GM23338 (cell line): ENCODE measurements at places on chromosomes 11 and 22.

- DNase-seq = no peak
Measured at GRCh38 chr11:70033711-70034070, 44.4 kb upstream of the ANO1 start.

DNA sequence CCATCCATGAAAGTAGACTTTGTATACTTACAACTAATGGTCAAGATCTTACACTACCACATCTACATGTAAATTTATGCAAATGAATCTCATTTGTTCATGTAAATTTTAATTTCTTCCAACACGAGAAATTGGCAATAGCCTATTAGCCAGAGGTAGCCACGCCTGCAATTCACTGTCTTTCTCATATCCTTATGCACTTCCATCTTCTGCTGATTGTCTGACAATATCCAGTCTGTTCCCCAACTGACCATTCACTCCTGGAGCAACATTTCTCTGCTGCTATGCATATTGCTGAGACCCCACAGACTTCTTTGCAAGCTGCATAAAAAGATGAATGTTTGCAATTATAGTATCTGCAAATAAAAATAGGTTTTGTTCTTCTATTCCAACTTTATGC, 2.5 kb downstream of the NNMT start:
- no peak for DNase-seq

DNA sequence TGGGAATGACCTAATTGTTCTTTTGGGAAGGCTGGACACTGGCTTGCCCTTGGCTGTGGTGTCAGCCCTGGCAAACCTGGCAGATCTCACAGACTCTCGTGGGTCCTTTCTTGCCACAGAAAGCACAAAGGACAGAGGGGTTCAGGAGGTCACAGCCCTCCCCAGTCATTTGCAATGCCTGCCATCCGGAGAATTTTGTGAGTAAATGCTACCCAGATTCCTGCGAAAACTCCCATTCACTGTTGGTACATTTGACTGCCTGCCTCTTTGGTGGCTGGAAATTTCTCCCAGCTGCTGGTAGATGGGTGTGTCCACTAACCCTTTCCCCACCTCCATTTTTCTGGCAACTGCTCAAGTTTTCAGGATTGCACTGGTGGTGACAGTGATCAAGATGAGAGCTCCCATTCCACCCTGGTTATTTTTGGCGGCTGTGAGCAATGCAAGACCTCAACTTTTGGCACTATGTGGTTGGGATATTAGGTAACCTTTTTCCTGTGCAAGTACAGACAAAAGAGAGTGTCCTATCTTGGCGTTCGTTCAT, 155.7 kb downstream of the NAV2 start:
- DNase-seq = peak; percentile 49

DNA sequence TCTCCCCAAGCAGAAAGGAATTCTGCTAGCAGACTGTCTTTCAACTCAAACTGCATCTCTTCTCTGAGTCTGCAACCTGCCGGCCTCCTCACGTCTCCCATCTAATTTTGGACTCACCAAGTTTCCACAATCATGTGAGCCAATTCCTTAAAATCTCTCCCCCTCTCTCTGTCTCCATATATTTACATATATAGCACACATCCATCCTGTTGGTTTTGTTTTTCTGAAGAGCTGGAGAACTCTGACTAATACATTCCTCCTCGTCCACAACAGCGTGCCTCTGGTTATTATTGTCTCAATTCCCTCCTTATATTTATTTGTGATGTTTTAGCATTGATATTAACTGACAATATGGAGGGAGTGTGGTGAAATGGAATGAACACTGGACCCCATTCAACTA, 29.6 kb upstream of the FJX1 start:
- no peak for DNase-seq

DNA sequence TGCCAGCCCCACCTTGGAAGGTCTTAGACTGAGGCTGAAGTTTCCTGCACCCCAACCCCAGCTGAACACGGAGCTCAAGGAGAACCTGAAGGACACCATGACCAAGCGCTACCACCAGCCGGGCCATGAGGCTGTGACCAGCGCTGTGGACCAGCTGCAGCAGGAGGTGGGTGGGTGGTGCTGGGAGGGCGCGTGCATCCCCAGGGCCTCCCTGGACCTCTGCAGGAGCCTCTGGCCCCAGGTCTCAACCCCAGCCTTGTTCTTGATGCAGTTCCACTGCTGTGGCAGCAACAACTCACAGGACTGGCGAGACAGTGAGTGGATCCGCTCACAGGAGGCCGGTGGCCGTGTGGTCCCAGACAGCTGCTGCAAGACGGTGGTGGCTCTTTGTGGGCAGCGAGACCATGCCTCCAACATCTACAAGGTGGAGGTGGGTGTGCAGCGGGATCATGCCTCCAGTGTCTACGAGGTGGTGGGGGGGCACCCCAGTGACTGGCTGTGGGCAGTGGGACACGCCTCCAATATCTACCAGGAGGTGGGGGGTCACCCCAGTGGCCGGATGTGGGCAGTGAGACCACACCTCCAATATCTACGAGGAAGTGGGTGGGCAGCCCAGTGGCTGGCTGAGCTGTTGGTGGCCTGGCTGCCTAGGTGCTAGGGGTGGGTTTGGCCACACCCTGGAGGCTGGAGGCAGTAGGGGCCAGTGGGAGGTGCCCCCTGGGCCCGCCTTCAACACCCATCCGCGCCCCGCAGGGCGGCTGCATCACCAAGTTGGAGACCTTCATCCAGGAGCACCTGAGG, 4.6 kb downstream of the CD151 start:
- no peak for DNase-seq

GRCh38 chr22:40113696-40114095, 64.0 kb upstream of the TNRC6B start:
- DNase-seq = no peak

DNA sequence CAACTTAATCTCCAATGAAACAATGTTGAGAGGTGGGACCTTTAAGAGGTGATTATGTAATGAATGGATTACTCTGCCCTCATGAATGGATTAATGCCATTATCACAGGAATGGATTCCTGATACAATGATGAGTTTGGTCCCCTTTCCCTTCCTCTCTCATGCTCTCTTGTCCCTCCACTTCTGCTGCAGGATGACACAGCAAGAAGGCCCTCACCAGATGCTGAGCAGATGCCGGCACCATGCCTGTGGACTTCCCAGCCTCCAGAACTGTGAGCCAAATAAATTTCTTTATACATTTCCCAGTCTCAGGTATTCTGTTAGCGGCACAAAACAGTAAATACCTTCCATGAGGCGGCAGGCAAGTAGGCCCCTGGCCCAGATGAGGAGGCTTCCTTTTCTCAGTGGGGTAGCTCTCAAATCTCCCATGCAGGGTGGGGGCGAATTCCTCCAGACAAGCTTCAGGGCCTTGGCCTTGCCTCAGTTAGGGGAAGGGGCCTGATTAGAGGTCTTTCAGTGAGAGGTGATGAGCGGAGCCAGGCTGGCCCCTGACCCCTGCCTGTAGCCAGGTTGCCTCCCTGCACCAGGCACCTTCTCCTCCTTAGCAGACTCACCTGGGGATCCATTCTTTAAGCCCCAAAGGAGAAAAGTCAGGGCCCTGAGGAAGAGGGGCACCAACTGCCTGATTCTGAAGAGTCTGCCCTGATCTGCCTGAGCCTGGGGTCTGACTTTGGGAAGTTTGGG, 86.0 kb downstream of the RRM1 start:
- no peak for DNase-seq

DNA sequence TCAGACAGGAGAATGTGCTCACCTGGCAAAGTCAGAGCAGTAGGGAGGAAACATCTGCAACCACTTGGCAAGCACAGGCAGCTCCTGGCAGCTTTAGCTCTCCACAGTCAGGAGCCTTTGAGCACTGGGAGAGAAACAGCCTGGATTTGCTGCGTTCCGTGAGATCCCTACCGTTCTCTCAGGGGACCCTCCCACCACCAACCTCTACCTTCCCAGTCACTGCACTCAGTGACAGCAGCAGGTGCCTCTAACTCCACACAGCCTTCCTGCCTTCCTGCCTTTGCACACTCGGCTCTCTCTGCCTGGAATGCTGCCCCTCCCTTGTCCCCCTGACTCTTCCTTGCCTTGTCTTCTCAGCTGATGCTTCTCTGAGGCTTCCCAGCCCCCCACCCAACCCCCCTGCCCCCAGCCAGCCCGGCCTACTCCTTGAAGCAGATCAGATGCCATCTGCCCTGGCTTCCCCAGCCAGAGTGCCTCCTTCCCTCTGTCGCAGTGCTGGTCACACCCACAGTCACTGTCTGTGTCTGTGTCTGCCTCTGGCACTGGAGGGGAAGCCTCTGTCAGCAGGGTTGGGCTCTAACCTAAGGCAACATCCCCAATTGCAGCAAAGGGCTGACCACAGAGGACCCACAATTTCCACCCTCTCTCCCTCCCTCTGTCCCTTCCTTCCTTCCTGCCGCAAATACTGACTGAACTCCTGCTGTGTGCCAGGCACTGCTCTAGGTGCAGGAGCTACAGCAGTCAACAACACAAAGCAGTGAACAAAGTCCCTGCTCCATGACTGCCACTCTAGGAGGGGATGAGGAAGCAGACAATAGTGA, 14.9 kb upstream of the TSKU start:
- no peak for DNase-seq

GRCh38 chr22:17631076-17631565, 2.6 kb upstream of the ATP6V1E1 start:
- no peak for DNase-seq

DNA sequence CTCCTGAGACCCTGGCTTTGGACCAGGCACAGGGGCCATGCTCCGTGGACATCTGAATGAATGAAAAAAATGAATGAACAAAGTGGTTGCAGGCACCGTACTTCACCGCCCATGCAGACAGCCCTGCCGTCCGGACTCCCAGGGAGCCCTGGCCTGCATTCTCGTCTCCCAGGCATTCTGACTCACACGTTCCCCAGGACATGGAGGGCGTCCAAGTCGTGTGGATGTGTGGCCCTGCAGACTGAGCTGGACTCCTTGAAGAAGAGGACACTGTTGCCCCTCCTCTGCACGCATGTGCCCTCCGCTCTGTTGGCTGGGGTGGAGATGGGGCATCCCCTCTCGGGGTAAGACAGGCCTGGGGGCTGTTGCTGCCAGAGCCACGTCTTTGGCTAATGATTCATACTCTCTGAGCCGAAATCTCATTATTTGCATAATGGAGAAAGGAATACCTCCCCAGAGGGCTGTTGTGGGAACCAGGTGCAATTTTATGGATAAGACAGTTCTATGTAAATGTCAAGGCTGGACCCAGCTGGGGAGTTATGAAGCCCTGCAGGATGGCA, 49.7 kb downstream of the RTL6 start:
- DNase-seq = no peak

DNA sequence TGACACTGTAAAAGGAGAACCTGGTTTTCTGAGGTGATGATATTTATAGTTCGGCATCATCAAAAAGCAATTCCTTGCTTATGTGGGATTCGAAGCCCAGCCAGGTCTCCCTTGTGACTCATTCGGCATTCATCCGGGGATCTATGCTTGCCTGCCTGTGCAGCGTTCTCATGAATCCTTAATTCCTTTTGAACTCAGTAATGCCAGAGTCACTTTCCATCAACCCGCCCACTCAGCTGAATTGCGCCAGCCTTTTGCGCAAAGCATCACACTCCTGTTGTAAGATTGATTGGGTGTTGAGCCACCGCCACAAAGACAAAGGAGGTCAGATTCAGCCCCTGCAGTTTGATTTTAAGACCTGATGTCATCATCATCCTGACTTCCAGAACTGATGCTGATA, 128.6 kb downstream of the SLC17A6 start:
- DNase-seq = no peak

DNA sequence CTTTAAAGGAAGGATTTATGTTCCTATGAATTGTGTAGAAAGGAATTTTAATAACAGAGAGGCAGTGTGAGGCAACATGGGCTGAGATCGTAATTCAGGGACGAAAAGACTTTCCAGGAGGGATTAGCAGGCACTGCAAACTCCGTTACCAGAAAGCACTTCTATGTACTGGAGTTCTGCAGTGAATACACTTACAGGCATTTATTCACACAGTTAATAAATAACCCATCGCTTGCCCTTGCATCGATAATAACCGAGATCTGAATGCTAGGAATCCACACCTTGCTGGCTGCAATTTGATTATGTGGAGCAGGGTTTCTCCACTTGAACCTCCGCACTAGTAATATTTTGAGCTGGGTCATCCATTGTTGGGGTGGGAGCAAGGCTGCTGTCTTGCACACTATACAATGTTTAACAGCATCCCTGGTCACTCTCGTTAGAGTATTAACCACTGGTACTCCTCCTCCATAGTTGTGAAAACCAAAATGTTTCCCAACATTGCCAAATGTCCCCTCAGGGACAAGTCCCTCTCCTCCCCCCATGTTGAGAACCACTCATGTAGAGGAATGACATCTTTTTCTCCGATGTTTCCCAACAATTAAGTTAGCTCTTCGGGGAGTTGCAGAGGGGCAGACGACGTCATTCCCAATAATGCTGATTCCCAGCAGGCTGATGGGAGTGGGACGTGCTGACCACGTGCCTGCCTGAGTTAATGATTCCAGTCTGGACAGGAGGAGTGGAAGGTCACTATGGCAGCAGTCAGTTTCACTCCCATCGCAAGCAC, 99.5 kb downstream of the SNX19 start:
- no peak for DNase-seq

GRCh38 chr11:4932751-4933150, 8.6 kb upstream of the OR51G1 start:
- DNase-seq = no peak

GRCh38 chr22:49447837-49448236, 379.8 kb downstream of the BRD1 start:
- DNase-seq = no peak

GRCh38 chr11:93143186-93143585, 54.6 kb downstream of the SLC36A4 start:
- DNase-seq = no peak

DNA sequence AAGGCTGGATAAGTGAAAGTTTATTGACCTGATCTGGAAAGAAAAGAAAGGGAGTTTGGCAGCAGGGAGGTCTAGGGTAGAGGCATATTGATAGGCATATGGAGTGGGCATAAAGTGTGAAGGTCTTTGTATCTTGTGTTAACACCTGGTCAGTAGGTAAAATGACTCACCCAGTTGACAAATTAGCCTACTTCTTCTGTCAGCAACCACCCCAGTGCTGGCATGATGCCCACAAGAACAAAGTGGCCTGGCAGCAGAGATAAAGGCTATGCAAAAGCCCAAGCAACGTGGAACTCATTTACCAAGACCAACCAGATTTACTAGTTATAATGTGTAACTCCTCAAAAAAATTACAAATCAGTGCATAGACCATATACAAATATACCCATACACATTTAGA, 4.9 kb downstream of the OR10A3 start:
- no peak for DNase-seq

DNA sequence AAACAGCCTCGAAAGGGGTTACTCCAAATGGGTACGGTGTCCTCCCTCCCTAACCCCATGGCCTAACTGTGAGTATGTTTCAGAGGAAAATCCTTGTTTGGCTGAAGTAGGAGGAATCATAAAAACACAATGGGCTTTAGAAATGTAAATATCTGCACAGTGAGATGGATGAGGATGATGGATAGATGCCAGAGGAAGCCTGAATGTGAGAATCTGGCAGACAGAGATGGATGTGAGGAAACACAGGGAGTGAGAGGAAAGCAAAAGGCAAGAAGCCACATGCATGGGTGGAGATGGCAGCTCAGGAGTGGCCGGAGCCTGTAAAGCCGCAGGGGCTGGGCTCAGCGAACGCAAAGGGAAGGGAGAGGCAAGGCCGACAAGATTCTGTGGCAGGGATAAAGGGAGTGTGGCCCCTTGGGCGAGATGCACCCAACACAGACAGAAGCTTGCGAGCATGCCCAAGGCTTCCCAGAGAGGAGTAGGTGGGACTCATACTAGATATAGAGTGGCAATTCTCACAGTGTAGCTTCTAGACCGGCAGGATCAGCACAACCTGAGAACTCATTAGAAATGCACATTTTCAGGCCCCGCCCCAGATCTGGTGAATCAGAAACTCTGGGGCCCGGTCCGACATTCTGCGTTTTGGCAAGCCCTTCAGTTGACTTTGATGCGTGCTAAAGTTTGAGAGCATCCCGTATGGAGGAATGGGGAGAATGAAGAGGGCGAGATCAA, 237.3 kb upstream of the CADM1 start:
- no peak for DNase-seq
